ENCODE measurements at places on chromosomes 13 and 19. TPM values are rescaled to one million over a fixed set of nuclear protein-coding genes. Genes with fewer than 3 reads are reported as not detected.
A peak's percentile ranks its signal among the peaks of the same experiment; 100 is the strongest.

LILRA2 gene
- total RNA-seq, result 3.5 TPM

DNA sequence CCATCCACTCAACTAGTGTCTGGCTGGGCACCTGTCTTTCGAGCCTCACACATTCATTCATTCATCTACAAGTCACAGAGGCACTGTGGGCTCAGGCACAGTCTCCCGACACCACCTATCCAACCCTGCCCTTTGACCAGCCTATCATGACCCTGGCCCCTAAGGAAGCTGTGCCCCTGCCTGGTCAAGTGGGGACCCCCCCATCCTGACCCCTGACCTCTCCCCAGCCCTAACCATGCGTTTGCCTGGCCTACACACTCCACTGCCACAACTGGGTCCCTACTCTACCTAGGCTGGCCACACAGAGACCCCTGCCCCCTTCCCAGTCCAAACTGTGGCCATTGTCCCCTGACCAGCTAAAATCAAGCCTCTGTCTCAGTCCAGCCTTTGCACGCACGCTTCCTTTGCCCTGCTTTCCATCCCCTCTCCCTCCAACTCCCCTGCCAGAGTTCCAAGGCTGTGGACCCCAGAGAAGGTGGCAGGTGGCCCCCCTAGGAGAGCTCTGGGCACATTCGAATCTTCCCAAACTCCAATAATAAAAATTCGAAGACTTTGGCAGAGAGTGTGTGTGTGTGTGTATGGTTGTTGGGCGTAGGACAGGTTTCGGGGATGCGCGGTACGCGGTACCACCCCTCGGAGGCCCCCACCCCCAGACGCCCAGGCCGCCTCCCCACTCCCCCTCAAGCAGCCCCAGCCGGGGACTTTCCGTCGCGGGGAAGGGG is 404 bp upstream of the IL27RA start:
- no peak for DNase-seq
- H3K36me3 ChIP-seq, result no peaks in the 10 kb centered on the region
- H3K4me1 ChIP-seq, result no peaks in the 10 kb centered on the region
- H3K27ac ChIP-seq, result no peak overlapping the region
- H3K27me3 ChIP-seq, result no peaks in the 10 kb centered on the region

GRCh38 chr13:68644611-68645010 is 1414.5 kb upstream of the PCDH9 start:
- no peaks in the 10 kb centered on the region for H3K36me3 ChIP-seq
- H3K4me1 ChIP-seq, result no peaks in the 10 kb centered on the region
- DNase-seq, result no peak
- no peak overlapping the region for H3K4me3 ChIP-seq

DNA sequence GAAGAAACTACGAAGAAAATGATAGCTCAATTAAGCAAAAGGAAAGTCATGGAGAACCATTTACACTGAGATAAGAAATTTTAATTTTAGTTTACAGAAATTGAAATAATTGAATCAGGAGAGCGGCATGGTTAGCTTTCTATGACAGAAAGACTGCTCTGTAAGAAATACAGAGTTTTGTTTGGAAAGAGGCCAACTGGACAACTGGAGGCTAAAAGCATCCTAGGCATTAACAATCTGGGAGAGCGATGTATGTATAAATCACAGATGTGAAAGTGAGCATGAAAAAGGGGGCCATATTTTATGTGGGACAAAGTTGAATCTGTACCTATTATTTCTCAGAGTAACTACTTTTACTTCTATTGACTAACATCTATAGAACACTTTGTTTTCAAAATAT is 1608.8 kb upstream of the PCDH20 start:
- no peaks in the 10 kb centered on the region for H3K27me3 ChIP-seq
- H3K4me3 ChIP-seq, result no peak overlapping the region
- no peak overlapping the region for H3K27ac ChIP-seq
- no peaks in the 10 kb centered on the region for H3K36me3 ChIP-seq
- H3K4me1 ChIP-seq, result no peaks in the 10 kb centered on the region

ATP4B gene
- not detected for total RNA-seq

GRCh38 chr13:21181671-21182070 is 5.2 kb downstream of the MRPL57 start:
- H3K27me3 ChIP-seq, result no peaks in the 10 kb centered on the region
- H3K4me3 ChIP-seq, result no peak overlapping the region
- H3K27ac ChIP-seq, result no peak overlapping the region
- H3K4me1 ChIP-seq, result no peaks in the 10 kb centered on the region

- no peaks in the 10 kb centered on the region for H3K36me3 ChIP-seq
- no peak overlapping the region for H3K27ac ChIP-seq
- H3K27me3 ChIP-seq, result no peaks in the 10 kb centered on the region
- no peaks in the 10 kb centered on the region for H3K4me1 ChIP-seq
These were observed 78.9 kb downstream of the FLT1 start for GRCh38 chr13:28415994-28416421.

GRCh38 chr13:96996886-96997285 is 2.6 kb upstream of the OXGR1 start:
- no peak for DNase-seq
- H3K27ac ChIP-seq, result no peak overlapping the region
- no peaks in the 10 kb centered on the region for H3K27me3 ChIP-seq
- no peaks in the 10 kb centered on the region for H3K4me1 ChIP-seq

DNA sequence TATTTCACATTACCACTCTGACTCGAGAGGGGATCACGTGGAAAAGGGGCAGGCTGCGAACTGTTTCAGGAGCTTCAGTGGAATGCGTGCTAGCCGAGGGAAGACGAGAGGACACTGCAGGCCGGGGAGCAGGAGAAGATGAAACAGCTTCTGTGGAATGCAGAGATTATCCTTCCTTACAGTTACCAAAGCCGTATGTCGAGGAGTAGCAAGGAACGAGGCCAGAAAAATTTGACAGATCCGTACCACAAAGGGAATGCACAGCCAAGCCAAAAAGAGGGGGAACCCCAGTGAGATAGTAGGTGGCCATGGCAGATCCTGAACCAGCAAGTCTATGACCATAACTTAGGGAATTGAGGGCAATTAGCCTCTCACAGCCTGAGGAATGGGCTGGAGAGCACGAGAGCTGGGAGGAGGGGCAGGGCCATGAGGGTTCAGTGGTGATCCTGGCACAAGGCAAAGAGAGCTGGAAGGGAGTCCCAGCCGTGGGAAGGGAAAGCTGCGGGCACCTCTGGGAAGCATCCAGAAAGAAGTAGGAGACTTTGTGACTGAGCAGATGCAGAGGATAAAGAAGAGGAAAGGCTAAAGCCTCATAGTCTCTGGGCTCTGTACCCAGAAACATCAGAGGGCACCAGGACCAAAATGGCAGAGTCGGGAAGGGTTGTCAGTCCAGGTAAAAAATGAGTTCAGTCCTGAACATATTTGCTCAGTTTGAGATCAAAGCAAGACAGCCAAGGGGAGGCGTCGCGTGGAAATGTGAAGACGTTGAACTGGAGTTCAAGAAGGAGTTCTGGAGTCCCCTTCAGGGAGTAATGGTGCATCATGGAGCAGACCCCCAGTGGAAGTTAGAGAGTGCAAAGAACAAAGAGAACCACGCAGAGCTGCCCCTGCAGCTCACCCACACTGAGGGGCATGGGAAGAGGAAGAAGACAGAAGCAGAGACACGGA is 5.1 kb downstream of the COL4A1 start:
- H3K4me3 ChIP-seq, result no peak overlapping the region
- peaks cover 13% of the 10 kb centered on the region for H3K4me1 ChIP-seq
- H3K36me3 ChIP-seq, result no peaks in the 10 kb centered on the region
- H3K27me3 ChIP-seq, result no peaks in the 10 kb centered on the region
- H3K27ac ChIP-seq, result peak overlapping the region; percentile 46

GRCh38 chr19:1566392-1567115 is 1.6 kb downstream of the MEX3D start:
- peak overlapping the region; percentile 17 for H3K27ac ChIP-seq
- H3K4me1 ChIP-seq, result no peaks in the 10 kb centered on the region
- H3K4me3 ChIP-seq, result peak overlapping the region; percentile 84
- H3K36me3 ChIP-seq, result no peaks in the 10 kb centered on the region

- no peak overlapping the region for H3K27ac ChIP-seq
- no peak overlapping the region for H3K4me3 ChIP-seq
- H3K36me3 ChIP-seq, result no peaks in the 10 kb centered on the region
- H3K4me1 ChIP-seq, result no peaks in the 10 kb centered on the region
These were observed 56.5 kb downstream of the TSHZ3 start for GRCh38 chr19:31292639-31293185.

DNA sequence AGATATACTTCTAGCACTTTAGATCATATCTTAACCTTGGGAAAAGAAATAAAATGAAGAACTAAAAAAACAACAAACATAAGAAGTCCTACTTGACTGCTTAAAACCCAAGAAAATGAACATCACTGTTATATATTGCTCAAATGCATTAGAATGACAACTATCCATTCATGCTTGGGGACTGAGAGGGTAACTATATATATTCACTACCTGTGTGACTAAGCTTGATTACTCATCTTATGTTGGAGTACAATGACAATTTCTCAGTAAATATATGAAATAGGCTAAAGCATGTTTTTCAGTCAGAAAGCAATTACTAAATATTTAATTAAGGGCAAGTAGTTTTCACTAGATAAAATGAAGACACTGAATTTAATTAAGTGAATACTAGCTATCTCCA is 40.1 kb downstream of the ZC3H13 start:
- H3K4me1 ChIP-seq, result no peaks in the 10 kb centered on the region
- H3K36me3 ChIP-seq, result peaks cover 2% of the 10 kb centered on the region
- DNase-seq, result no peak
- H3K27me3 ChIP-seq, result no peaks in the 10 kb centered on the region

DNA sequence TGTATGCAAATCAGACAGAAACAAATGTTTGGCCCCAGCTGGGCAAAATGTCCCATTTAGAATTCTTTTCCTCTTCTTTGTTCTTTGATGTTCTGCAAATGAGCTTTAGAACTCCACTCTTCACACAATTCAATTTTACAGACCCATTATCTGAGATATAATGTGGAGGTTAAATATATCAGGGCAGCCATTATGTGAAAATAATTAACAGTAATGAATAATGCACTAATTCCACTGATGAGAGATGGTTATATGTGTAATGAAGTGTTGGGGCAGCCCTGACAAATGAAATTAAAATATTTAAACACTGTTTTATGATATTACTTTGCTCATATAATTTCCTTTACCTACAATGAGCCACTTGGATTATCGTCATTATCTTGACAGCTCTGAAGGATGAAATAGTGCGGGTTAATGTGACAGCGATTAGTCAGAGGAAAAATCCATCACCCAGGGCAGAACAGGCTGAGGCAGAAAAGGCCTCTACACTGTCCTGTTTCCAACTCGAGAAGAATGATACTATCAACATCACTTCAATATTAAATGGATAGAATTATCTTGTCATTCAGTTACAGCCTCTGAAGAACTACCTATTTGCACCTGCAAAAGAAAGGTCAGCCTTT is 321.1 kb downstream of the RBM26 start:
- H3K4me3 ChIP-seq, result no peak overlapping the region
- H3K27me3 ChIP-seq, result no peaks in the 10 kb centered on the region
- H3K4me1 ChIP-seq, result no peaks in the 10 kb centered on the region
- no peak overlapping the region for H3K27ac ChIP-seq

GRCh38 chr13:23473221-23473620 is 39.7 kb upstream of the SACS start:
- H3K27me3 ChIP-seq, result no peaks in the 10 kb centered on the region
- H3K36me3 ChIP-seq, result no peaks in the 10 kb centered on the region
- no peak overlapping the region for H3K27ac ChIP-seq
- H3K4me3 ChIP-seq, result no peak overlapping the region

PCDH17 gene
- total RNA-seq, result 13.2 TPM

DNA sequence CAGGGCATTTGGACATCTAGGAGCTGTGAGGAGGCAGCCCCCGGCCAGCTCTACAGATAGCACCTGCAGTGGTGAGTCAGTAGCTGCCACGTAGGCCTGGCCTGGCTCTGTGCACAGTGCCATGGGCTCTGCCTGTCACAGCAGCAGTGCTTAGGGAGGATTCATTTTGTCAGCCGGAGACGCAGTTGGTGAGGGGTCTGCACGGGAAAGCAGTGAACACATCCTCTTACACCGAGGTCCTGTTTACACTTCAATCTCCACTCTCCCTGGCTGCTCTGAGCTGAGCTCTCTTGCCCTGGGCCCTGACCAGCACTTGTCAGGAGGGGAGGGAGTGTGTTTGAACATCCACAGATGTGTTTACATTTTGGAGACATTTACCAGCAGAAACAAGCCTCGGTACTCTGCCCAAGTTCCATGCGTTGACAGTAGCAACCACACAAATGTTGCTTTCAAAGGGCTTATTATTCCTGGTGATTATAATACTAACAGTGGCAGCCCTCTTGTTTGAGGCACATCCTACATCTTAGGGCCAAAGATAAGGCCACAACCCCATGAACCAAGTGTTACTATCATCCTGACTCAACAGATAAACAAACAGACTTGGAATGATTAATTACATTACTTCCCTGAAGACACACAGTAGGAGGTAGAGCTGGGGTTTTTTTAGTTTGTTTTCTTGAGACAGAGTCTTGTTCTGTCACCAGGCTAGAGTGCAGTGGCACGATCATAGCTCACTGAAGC is 148.9 kb downstream of the USP12 start:
- H3K4me1 ChIP-seq, result no peaks in the 10 kb centered on the region
- H3K4me3 ChIP-seq, result no peak overlapping the region
- no peaks in the 10 kb centered on the region for H3K36me3 ChIP-seq
- DNase-seq, result no peak

DNA sequence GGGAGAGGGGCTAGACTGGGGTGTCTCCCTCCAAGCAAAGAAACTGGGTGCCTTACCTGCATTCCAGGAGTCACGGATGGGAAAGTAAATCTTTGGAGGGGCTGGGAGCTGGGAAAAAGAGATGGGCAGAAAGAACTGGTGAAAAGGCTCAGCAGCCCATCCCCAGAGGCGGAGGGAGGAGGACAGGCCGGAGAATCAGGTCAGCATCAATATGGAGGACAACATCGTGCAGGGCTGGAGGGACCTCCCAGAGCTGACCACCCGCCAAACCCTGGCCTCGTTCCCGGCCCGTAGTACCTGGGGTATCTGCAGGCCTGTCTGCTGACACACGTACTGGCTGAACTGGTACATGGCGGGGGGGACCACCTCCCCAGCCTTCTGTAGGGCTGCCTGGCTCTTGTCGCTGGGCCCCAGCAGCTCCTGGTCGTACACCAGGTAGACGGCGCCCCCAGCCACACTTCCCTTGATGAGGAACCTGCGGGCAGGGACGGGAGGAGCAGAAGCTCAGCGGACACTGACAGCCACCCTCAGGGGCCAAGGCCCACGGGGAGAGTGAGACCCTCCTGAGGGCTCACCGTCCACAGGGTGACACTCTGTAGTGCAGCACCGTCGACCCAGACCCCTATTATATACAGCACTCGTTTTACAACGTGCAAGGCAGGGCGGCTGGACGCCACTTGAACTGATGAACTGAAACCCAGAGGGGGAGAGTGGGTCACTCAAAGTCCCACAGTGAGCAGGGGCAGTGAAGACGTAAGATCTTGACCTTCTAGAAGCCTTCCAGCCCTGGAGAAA is 830 bp downstream of the MICOS13 start:
- H3K27ac ChIP-seq, result no peak overlapping the region
- H3K4me3 ChIP-seq, result peak overlapping the region; percentile 61
- H3K36me3 ChIP-seq, result no peaks in the 10 kb centered on the region

PRR12 gene
- 31.3 TPM for total RNA-seq

NCR1 gene
- total RNA-seq, result 0.72 TPM

DNA sequence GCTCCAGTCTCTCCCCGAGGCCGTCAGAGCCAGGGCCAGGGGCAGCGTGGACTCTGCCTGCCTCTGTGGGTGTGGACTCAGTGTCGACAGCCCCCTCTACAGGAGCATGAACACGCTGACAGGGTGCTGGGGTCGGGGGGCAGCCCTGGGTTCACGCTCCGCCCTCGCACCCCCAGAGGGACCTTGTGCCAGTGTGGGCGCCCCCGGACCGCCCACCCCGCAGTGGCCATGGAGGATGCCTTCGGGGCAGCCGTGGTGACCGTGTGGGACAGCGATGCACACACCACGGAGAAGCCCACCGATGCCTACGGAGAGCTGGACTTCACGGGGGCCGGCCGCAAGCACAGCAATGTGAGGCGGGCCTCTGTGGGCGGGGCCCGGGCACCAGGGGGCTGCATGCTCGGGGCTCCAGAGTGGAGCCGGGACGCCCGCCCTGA is 8.3 kb downstream of the TRPM4 start:
- DNase-seq, result no peak
- H3K36me3 ChIP-seq, result no peaks in the 10 kb centered on the region
- no peak overlapping the region for H3K4me3 ChIP-seq
- no peaks in the 10 kb centered on the region for H3K4me1 ChIP-seq

TEAD2 gene
- total RNA-seq, result 41.3 TPM
